Skeletal muscle tissue (tissue), 5 donors: ENCODE measurements at places on chromosomes 4 and X. TPM values are rescaled to one million over a fixed set of nuclear protein-coding genes. Genes with fewer than 3 reads are reported as not detected.

The UGT2B10 gene
- 0.52 TPM for total RNA-seq

The ENAM gene
- total RNA-seq, result 2.1 TPM

The AWAT2 gene
- total RNA-seq, result not detected

The KLF8 gene
- total RNA-seq, result 2.6 TPM

The TLR7 gene
- total RNA-seq, result 2.1 TPM

The CT55 gene
- not detected for total RNA-seq

The KCTD8 gene
- total RNA-seq, result not detected

The KDR gene
- 49.1 TPM for total RNA-seq

The FMR1NB gene
- not detected for total RNA-seq

The MAGEC2 gene
- not detected for total RNA-seq

The CYLC1 gene
- total RNA-seq, result not detected

The FREM3 gene
- under 0.01 TPM for total RNA-seq

The TMPRSS11A gene
- total RNA-seq, result not detected

The MID1 gene
- 17.7 TPM for total RNA-seq

The SULT1B1 gene
- 0.52 TPM for total RNA-seq

The CD99 gene
- total RNA-seq, result 122 TPM

The CD38 gene
- 1.0 TPM for total RNA-seq
